RKO (cell line): ENCODE measurements at places on chromosomes 4 and X.

DNA sequence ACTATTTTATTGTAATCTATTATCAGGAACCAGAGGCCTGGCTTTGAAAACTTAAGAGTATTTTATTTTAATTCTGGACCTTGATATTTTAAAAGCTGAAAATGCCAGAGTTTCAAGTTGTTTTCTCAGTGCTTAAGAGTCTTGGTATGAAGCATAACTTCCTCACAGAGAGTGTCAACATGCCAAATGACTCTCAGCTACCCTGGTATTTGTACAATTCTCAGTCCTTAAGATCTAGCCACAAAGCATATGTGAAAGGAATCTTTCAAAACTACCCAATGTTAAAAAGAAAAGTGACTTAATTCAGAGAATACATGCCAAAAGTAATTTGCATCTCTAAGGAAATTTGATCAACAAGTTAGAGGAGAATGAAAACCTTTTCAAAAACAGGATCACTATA lies 171.9 kb downstream of the DKK2 start:
- no peak for DNase-seq

DNA sequence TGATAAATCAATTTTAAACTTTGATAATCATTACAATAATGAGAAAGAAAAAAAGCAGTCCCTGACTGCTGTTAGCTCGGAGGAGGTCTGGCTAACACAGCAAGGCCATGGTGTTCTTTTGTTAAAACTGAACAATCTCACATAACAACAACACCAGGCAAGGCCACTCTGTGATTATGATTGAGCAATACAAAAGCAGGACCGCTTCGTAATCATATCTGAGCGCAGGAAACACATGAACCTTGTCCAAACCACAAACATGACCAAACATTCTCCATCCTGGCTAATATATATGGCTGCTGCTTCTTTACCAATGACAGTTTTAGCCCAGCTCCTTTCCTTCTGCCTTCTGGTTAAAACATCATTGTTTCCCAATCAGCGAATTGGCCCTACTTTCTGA lies 76.8 kb upstream of the DDX53 start:
- DNase-seq: no peak

GRCh38 chrX:373641-374471 lies 12.9 kb downstream of the PPP2R3B start:
- no peak for DNase-seq

DNA sequence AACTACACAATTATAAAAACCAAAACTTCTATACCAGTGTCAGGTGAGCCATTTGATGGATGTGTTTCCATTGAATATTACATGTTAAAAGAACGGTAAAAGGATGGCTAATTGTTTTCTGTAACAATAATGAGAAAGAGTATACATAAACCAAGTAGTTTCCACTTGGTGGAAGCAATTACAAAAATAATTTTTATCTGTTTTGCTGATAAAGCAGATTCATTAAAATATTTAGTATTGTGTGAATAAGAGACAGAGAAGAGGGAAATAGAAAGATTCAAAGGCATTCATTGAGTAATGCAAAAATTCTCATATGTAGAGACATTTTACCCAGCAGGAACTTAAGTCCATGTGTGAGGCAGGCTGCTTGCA lies 95.7 kb downstream of the ANK2 start:
- no peak for DNase-seq

DNA sequence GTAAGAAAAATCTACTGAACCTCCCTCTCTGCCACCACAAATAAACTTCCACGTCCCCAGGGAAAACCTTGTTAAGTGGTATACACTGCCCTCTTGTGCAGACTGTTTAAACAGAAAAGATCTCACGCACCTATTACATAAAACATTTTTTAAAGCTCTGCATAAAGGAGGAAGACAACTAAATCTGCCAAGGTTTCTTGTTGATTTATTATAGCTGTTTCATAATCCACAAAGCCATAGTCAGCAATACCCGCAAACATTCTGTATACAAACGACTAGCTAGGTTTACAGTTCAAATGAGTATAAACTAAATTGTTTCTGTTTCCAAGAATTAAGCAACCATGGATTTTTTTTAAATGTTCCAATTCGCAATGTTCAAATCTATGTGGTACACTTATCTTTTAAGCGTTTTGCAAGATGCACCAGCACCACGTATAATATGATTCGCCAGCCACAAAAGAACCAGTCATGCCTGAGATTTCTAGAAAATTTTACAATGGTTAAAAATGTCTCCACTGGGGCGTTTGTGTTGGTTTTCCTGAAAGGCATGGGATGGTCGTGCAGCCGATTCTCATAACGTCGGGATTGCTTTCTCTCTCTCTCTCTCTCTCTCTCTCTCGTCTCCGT lies 164.6 kb downstream of the PRKX start:
- DNase-seq: peak; percentile 49

GRCh38 chr4:17694552-17694951 lies 80.1 kb downstream of the MED28 start:
- no peak for DNase-seq

DNA sequence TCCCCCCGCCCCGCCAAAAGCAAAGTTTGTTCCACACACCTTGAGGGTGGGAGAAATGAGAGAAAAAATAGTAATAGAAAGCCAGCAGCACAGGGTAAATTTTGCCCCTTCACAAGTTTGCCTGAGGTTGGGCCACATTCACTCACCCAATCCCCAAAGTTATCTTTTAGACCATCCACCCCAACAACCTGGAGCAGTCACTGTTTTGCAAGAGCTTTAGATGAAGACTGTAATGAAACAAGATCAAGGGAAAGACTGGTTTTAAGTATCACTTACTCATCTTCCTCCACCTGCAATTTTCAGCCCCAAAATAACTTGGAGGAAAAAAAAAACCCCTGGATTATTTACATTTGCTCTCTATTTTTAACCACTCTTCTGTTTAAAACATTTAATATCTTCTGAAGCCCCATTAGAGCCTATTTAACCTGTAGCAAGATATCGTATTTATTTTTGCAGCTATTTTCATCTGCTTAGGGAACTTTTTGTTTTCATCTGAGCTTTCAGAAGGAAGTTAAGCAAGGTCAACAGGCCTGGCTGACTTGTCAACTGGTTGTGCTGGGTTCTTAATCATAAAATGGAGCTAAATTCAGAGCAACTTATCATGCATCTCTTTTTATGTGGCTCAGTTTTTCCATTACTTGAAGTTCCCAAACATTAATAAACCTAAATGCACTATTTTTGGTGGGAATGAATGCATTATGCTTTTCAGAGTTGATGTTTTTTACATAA lies 24.6 kb upstream of the TBL1X start:
- no peak for DNase-seq

DNA sequence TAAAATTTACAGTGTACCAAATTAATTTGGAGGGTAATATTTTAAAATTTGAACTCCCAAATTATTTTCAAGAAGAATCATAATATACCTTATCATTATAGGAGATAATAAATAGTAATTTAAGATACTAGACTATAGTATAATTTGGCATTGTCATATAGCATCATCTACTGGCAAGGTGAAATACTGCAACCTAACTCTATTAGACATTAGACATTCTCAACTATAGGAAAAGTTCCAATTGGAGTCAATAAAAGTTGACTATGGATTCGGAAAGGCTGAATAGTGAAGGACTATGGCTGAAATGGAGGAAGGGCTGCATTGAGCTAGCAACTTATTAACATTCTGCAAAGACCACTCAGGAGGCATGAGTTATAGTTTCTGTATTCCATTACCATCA lies 113.0 kb downstream of the PRDM5 start:
- no peak for DNase-seq

DNA sequence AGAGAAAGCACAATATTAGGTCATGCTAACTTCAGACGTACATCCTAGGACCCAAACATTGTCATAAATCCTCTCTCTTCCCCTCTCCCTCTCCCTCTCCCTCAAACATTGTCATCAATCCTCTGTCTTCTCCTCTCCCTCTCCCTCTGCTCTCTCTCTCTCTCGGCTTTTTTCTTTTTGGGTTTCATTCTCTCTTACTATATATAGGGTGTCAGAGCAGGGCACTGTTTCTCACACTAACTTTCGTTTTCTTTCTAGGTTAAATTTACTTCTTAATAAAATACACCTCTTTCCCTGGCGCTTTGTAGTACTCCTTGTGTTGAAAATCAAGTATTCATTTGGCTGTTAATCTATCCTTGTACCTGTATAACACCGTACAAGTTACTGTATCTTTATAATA lies 37.0 kb upstream of the HERC5 start:
- DNase-seq: no peak

DNA sequence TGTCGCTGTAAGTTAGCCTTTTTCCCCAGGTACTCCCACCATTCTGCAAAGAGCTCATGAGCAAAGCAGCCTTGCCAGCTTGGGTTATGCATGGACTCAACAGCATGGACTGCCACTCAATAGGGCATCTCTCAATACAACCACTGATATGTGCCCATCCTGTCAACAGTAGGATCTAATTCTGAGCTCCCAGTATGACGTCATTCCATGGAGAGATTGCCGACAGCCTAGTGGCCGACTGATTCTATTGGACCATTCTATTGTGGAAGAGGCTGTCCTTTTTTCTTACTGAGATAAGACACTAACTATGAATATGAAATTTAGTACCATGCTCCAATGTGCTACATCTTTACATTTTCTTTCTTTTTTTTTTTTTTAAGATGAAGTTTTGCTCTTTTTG lies 2389.0 kb upstream of the AGA start:
- no peak for DNase-seq

GRCh38 chr4:129583868-129584267 lies 487.9 kb downstream of the C4orf33 start:
- DNase-seq: no peak

- peak; percentile 85 for DNase-seq
Measured at GRCh38 chr4:113394730-113395530, 345.5 kb downstream of the ANK2 start.

DNA sequence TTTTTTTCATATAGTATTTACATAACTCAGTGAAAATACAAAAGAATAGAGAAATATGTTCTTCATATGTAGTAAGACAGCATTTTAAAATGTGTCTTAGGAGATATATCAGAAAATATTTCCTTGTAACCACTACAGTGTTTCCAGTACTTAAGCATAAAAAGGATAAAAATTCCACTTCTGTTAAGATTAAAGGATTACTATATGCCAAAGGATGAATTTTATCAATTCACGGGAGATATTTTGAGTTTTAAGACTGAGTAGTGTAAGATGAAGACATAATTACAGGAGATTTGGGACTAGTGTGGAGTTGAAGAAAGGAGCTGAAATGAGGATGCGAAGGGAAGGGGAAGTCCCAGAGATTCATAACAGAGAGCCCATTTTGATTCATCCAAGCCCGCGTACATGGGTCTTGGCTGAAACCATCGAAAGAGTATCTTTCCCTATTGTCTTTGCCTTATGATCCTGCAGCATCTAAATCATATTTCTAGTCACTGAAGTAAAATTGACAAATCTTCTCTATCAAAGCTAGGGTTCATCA lies 58.7 kb downstream of the MAD2L1 start:
- DNase-seq: no peak

DNA sequence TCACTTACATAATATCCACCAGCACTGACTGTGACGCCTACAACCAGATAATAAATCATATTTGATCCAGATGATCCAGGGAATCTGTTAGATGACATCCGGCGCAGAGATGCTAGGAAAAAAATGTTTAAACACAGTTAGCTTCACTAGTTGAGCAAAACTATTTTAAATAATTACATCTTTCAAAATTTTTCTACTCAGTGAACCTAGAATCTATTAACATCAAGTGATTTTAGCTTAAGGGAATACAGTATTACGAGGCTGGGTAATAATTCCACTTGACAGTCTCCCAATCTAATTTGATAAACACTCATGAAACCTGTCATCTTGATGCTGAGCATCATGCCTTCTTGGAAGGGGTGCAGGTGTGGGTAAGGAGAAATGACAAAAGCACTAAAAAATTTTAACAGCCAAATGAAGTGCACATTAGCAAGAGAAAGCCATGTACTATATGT lies 4.7 kb downstream of the MGARP start:
- no peak for DNase-seq

GRCh38 chr4:153228512-153229140 lies 24.4 kb downstream of the TRIM2 start:
- no peak for DNase-seq

DNA sequence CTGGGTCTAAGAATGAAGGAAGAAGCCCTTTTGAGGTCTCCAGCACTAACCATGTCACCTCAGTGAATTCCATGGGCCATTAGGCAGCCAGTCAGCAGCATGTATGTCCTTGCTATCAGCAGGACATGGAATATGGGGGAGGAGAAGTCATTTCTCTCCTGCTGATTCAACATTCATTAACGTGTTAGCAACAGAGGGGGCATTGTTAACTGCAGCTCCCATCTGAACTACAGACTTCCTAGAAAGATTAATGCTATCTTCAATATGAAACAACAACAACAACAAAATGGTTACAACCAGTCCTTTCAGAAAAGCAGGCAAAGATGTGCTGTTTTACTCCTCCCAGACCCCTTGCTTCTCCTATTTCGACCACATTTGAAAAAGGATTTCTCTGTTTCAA lies 120.4 kb upstream of the SLC34A2 start:
- DNase-seq: no peak

- no peak for DNase-seq
Measured at GRCh38 chrX:100680756-100681155, 36.8 kb downstream of the SRPX2 start.
